ENCODE measurements at places on chromosomes 11 and 22. TPM values are rescaled to one million over a fixed set of nuclear protein-coding genes. Genes with fewer than 3 reads are reported as not detected.

Gene SAA2
- not detected for polyA plus RNA-seq

Gene CACNA1I
- polyA plus RNA-seq: not detected

Gene SGSM1
- 0.60 TPM for polyA plus RNA-seq

Gene OR5A1
- polyA plus RNA-seq: not detected

Gene CARNS1
- not detected for polyA plus RNA-seq

Gene SLC22A25
- not detected for polyA plus RNA-seq

Gene KRTAP5-8
- not detected for polyA plus RNA-seq

Gene ARHGEF17
- polyA plus RNA-seq: 1.8 TPM

Gene NUP98
- 33.3 TPM for polyA plus RNA-seq

Gene CABP4
- not detected for polyA plus RNA-seq

Gene USH1C
- 83.3 TPM for polyA plus RNA-seq

DNA sequence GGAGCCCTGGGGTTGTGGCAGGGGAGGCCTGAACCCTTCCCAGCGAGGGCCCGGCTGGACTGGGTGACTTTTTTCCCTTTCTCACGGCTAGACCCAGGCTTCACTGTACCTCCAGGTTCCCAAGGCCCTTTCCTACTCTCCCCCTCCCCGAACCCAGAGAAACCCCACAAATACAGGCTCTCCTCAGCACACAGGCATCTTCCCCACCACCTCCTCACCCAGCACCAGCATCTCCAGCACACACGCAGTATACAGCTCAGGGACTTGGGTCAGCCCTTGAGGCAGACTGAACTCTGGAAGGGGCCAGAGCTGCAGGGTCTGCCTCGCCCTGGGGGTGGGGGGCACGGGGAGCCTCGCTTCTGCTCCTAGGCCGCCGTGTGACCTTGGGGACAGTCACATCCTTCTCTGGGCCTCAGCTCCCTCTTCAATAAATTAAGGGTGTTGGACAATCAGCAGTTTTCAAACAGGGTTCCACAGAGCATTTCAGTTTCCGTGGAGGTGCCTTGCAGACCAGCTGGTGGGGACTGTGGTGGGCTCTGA, 4.5 kb downstream of the TMPRSS13 start:
- no peaks in the 10 kb centered on the region for H3K36me3 ChIP-seq
- peak; percentile 41 for DNase-seq
- no peaks in the 10 kb centered on the region for H3K27me3 ChIP-seq
- no peaks in the 10 kb centered on the region for H3K4me1 ChIP-seq
- no peak overlapping the region for H3K4me3 ChIP-seq

GRCh38 chr11:43923406-43924111, 18.9 kb upstream of the C11orf96 start:
- H3K27me3 ChIP-seq: no peaks in the 10 kb centered on the region
- H3K36me3 ChIP-seq: no peaks in the 10 kb centered on the region

GRCh38 chr22:39238966-39239505, 5.7 kb downstream of the PDGFB start:
- peaks cover 64% of the 10 kb centered on the region for H3K4me1 ChIP-seq
- H3K27ac ChIP-seq: peak overlapping the region; percentile 76
- no peak overlapping the region for H3K4me3 ChIP-seq
- peaks cover 28% of the 10 kb centered on the region for H3K27me3 ChIP-seq
- no peak for DNase-seq

DNA sequence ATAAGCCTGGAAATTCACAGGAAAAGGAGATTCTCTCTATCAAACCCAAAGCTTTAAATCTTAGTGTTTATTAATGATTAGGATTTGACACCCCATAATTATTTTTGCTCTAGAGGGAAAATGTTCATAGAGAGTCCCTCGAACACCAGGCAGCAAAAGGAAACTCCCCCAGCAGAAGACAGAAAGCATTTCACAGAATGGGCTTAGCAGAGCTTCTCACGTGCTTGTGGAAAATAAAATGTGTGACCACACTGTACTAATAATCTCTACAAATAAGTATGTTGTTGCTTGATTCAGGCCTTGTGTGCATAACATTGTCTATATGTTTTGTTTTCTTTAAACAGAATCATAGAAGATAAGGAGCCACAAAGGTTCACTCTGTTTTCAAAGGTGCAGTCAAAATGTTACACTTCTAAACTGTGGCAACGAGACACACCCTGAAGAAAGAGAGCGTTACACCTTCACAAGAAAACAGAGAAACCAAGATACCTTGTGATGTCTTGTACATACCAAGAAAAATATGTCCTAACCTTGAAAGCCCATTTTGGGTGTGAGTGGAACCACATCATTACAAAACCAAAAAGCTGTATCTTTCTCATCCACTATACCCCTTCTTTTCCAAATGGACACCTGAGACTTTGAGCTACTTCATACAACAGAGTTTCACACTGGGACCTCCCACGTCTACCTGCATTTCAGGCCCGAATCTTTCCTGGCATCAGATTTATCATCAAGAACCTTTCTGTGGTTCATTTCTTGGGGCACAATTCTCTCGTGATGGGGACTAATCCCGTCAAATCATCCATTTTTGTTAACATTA, 282.5 kb downstream of the ETS1 start:
- no peak for DNase-seq
- no peaks in the 10 kb centered on the region for H3K36me3 ChIP-seq
- H3K27ac ChIP-seq: no peak overlapping the region
- H3K27me3 ChIP-seq: no peaks in the 10 kb centered on the region
- H3K4me1 ChIP-seq: no peaks in the 10 kb centered on the region
- H3K4me3 ChIP-seq: no peak overlapping the region

DNA sequence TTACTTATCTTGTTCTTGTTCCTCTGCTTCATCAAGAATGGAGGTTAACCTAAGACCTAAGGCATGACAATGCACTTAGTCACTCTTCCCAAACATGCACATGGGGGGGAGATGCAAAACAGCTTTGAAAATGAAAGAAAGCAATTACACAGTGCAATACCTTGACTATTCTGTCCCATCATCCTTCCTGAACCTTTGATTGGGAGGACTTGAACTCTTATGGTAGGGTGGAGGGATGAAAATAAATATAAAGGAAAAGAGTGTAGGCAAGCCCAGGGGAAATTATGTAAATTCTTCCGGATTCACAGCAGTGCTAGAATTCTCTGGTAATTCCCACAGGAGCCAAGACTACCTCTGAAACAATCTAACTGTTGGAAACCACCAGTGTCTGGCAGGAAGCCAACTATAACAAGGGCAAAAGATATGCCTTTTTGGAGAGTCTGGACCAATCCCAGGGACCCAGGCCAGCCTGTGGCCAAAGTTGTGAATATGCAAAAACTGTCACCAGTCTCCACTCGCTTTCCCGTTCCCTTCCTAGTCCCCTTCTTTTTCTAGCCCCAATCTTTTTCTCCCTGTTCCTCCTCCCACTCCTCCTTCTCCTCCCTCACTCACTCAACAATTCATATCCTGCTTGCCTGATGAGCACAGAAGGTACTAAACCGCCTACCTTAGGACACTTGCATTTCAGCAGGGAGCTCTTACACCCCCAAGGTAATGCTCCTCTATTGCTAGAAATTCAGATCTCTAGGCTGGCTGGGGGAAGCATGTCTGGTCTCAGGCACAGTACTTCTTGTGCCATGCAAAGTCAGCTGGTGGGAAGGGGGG, 2.5 kb upstream of the RCN1 start:
- DNase-seq: no peak
- H3K27ac ChIP-seq: no peak overlapping the region
- no peaks in the 10 kb centered on the region for H3K36me3 ChIP-seq
- H3K27me3 ChIP-seq: no peaks in the 10 kb centered on the region

DNA sequence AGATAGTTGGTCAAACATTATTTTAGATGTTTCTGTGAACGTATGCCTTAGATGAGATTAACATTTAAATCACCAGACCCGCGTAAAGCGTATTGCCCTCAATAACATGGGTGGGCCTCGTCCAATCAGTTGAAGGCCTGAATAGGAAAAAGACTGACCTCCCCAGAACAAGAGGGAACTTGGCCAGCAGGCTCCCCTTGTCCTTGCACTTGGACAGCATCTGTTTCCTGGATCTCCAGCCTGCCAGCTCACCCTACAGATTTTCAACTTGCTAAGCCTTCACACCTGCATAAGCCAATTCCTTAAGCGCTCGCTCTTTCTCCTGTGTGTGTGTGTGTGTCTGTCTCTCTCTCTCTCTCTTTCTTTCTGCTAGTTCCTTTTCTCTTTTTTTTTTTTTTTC, 8.2 kb downstream of the TOM1 start:
- no peak for DNase-seq
- H3K4me3 ChIP-seq: no peak overlapping the region
- no peak overlapping the region for H3K27ac ChIP-seq
- no peaks in the 10 kb centered on the region for H3K36me3 ChIP-seq
- peaks cover 21% of the 10 kb centered on the region for H3K4me1 ChIP-seq
- H3K27me3 ChIP-seq: no peaks in the 10 kb centered on the region

DNA sequence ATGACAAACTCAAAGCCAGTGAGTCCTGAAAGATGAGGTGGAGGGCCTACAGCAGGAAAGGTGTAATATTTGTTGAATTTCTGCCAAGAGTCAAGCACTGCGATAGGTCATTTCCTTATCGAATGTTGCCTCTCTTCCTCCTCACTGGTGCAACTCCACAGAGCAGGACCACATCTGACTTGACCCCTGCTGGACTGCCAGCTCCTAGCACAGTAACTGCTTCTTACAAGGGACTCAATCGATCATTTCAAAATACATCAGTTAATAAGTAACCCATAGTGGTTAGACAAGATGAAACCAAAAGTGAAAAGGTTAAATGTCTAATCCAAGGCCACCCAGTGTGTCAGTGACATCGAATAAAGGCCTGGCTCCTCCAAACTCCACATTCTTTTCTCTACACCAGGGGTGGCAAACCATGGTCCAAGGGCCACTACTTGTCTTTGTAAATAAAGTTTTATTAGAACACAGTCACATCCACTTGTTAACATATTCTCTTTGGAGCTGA, 98.5 kb upstream of the CSNK2A3 start:
- peaks cover 6% of the 10 kb centered on the region for H3K36me3 ChIP-seq
- H3K4me3 ChIP-seq: no peak overlapping the region
- no peak overlapping the region for H3K27ac ChIP-seq
- no peaks in the 10 kb centered on the region for H3K27me3 ChIP-seq
- peaks cover 62% of the 10 kb centered on the region for H3K4me1 ChIP-seq
- no peak for DNase-seq

- H3K27me3 ChIP-seq: no peaks in the 10 kb centered on the region
- no peak for DNase-seq
- no peaks in the 10 kb centered on the region for H3K36me3 ChIP-seq
- peaks cover 7% of the 10 kb centered on the region for H3K4me1 ChIP-seq
Observed at GRCh38 chr11:96384156-96384555, 5.6 kb downstream of the CCDC82 start.

GRCh38 chr11:20177136-20177535, 16.9 kb upstream of the DBX1 start:
- H3K4me1 ChIP-seq: no peaks in the 10 kb centered on the region
- no peak for DNase-seq
- H3K27ac ChIP-seq: no peak overlapping the region
- H3K36me3 ChIP-seq: no peaks in the 10 kb centered on the region
- H3K4me3 ChIP-seq: no peak overlapping the region

- no peak overlapping the region for H3K4me3 ChIP-seq
- H3K36me3 ChIP-seq: no peaks in the 10 kb centered on the region
- no peaks in the 10 kb centered on the region for H3K27me3 ChIP-seq
- H3K4me1 ChIP-seq: no peaks in the 10 kb centered on the region
- DNase-seq: no peak
- no peak overlapping the region for H3K27ac ChIP-seq
Observed at GRCh38 chr11:28649922-28650321, 541.7 kb downstream of the METTL15 start.

GRCh38 chr11:79439886-79440570, 802 bp downstream of the TENM4 start:
- H3K27me3 ChIP-seq: peaks cover 36% of the 10 kb centered on the region
- H3K36me3 ChIP-seq: no peaks in the 10 kb centered on the region
- peak; percentile 69 for DNase-seq
- H3K4me3 ChIP-seq: peak overlapping the region; percentile 21
- H3K27ac ChIP-seq: peak overlapping the region; percentile 68
- no peaks in the 10 kb centered on the region for H3K4me1 ChIP-seq

GRCh38 chr11:1405186-1406020, 15.7 kb downstream of the BRSK2 start:
- H3K27ac ChIP-seq: no peak overlapping the region
- no peak for DNase-seq
- H3K4me3 ChIP-seq: no peak overlapping the region
- H3K4me1 ChIP-seq: no peaks in the 10 kb centered on the region
- peaks cover 19% of the 10 kb centered on the region for H3K27me3 ChIP-seq

GRCh38 chr11:66450560-66450959, 11.9 kb upstream of the MRPL11 start:
- H3K36me3 ChIP-seq: no peaks in the 10 kb centered on the region
- H3K4me1 ChIP-seq: no peaks in the 10 kb centered on the region
- DNase-seq: no peak
- H3K27ac ChIP-seq: no peak overlapping the region
- no peak overlapping the region for H3K4me3 ChIP-seq

DNA sequence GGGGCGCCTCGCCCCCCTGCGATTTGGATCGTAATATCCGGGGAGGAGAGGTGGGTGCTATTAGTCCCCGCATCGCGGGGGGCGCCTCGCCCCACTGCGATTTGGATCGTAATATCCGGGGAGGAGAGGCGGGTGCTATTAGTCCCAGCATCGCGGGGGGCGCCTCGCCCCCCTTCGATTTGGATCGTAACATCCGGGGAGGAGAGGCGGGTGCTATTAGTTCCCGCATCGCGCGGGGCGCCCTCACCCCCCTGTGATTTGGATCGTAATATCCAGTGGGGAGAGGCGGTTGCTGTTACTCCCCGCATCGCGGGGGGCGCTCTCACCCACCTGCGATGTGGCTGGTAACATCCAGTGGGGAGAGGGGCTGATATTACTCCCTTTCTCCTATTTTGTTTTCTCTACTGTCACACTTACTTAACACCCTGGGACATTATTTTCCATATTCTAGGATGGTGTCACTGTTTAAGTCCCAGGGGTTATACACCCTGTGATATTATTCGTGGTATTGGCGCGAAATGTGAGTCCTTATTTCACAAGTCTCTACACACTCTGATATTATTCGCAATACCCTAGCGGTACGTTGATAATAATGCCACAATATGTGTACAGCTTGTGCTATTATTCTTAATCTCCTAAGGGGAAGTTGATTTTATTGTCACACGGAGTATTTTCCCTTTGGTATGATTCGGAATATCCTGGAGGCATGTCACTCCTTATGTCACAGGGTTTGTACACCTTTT, 57.8 kb upstream of the ALDH3B2 start:
- no peaks in the 10 kb centered on the region for H3K27me3 ChIP-seq
- H3K27ac ChIP-seq: no peak overlapping the region
- H3K4me3 ChIP-seq: peak overlapping the region; percentile 10
- no peaks in the 10 kb centered on the region for H3K36me3 ChIP-seq
- no peak for DNase-seq
- no peaks in the 10 kb centered on the region for H3K4me1 ChIP-seq

GRCh38 chr11:78195917-78196560, 7.3 kb downstream of the USP35 start:
- DNase-seq: no peak
- no peaks in the 10 kb centered on the region for H3K27me3 ChIP-seq
- H3K27ac ChIP-seq: no peak overlapping the region
- peaks cover 9% of the 10 kb centered on the region for H3K4me1 ChIP-seq
- no peak overlapping the region for H3K4me3 ChIP-seq
- H3K36me3 ChIP-seq: no peaks in the 10 kb centered on the region

All from sigmoid colon (tissue), 7 donors.